Effector memory CD8-positive, alpha-beta T cell (primary cell): ENCODE measurements at places on chromosomes 16 and 17.

- DNase-seq = no peak
These were observed 165.4 kb downstream of the PRKCA start for GRCh38 chr17:66467766-66468165.

- no peak for DNase-seq
These were observed 23.7 kb upstream of the WSCD1 start for GRCh38 chr17:6046431-6046830.

DNA sequence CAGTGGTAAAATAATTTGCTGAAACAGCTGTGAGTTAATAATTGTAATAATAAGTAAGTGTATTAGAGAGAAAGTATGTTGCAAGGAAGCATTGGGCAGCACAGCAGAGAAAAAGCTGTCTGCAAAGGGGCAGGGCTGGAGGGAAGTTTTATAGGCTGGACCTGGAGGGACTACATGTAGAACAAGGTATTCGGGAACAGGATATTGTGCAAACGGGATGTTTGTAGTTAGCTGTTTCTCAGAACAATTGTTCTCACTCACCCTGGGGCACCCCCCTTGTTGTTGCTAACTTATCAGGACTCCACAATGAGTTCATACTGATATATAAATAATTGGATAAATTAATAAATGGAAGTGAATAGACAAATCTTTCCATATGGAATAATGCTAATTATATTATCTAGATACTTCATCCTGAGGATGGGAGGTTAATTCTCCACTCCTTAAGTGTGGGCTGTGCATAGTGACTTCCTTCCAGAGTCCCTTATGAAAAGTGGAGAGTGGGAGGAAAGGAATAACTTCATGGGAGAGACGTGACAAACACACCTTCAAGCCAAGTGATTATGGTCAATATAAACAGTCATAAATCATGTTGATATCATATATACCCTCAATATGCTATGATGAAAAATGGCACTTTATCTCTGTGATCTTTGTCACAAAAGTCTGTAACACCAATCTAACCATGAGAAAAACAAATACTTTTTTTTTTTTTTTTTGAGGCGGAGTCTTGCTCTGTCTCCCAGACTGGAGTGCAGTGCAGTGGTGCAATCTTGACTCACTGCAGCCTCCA, 85.4 kb downstream of the PPM1E start:
- no peak for DNase-seq

DNA sequence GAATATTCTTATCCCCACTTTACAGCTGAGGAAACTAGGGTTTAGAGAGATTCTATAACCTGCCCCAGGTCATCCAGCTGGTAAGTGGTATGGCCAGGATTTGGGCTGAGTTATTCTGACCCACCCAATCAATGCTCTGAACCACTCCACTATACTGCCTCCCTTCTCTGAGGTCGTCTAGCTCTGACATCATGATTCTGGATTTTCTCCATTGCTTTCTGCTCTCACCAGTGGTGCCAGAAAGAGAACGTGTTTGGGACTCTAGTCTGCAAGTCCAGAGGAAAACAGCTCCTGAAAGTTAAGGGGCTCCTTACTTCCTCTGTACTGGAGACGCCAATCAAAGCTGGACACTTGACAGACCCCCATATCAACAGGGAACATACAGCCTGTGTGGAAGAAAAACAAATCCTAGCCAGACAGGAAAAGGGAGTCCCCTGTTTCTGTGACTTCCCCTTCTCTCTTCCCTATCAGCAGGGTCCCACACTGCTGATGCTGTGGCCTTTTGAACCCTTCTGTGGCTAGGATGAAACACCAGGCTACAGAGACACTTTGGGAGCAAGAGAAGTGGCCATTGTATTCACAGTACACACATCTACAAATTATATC, 6.0 kb upstream of the EZH1 start:
- no peak for DNase-seq

DNA sequence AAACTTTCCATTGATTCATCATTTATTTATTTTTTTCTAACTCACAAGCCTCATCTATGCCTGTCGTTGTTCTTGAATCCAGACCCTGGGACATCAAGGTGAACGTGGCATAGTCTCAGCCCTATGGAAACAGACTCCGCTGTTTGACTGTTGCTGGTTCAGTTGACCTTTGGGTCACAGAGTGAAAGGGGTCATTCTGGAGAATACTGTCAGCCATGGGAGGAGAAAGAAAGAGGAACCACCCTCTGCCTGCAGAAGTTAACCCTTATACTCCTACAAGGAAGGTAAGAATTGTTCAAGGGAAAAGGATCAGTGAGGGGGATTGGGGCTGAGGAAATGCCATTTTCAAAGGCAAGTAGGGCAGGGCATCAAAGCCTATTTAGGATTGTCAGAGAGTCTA, 387.6 kb upstream of the MAF start:
- DNase-seq = no peak

- no peak for DNase-seq
These were observed 14.2 kb downstream of the ANKFY1 start for GRCh38 chr17:4249452-4250029.

GRCh38 chr17:43219746-43220380, 8.2 kb downstream of the TMEM106A start:
- DNase-seq = no peak

- DNase-seq = no peak
These were observed 5.0 kb upstream of the PVALEF start for GRCh38 chr17:81160306-81160705.

DNA sequence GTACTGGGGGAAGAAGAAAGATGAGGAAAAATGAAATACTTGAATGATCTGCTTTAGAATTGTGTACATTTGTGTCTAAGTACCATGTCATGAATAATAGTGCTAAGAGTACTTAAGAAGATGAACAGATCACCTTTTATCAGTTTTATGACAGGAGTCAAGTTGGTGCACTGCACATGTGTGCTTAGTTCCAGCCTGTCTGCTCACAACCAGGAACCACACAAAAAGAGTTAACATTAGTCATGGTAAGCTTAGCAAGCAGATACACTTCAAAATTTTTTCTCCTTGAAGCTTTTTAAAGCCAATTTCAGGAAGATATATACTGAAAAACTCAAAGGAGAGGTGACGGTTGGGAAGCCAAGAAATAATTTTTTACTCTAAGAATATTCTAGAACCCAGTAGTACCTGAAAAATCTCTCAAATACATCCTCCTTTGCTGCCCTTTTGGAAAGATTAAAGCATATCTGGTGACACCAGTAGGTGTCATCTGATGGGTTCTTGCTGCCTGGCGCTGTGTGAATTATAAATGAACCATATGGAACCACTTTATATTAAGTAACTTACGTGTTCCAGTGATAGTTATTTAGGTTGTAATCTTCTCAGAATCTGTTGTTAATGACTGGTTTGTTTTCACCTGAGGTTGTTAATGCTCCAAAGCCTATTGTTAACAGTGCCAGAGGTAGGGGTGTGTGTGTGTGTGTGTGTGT, 93.4 kb downstream of the MSI2 start:
- no peak for DNase-seq

GRCh38 chr16:13517841-13518240, 402.1 kb upstream of the ERCC4 start:
- DNase-seq = no peak

GRCh38 chr16:55588799-55589198, 22.3 kb downstream of the CAPNS2 start:
- no peak for DNase-seq

DNA sequence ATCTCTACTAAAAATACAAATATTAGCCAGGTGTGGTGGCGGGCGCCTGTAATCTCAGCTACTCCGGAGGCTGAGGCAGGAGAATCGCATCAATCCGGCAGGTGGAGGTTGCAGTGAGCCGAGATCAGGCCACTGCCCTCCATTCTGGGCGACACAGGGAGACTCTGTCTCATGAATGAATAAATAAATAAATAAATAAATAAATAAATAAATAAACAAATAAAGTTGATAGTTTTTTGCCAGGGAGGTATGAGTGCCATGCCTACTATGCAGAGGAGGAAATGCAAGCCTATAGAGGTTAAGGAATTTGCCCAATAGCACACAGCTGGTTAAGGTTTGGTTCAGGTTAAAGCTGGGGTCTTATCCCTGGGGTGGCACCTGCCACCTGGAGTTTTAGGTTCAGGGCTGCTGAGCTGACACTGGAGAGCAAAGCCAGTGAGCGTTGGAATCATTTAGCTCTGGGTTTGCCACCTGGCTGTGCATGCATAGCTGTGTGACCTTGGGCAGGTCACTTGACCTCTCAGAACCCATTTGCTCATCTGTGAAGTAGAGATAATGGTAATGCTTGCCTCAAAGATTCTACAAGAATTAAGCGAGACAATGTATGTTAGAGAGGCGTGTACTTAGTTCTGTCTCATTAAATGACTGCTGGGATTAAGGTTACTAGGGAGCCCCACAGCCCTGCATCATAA, 1.2 kb downstream of the OTOA start:
- no peak for DNase-seq

GRCh38 chr17:37417852-37418251, 11.2 kb downstream of the TADA2A start:
- no peak for DNase-seq

DNA sequence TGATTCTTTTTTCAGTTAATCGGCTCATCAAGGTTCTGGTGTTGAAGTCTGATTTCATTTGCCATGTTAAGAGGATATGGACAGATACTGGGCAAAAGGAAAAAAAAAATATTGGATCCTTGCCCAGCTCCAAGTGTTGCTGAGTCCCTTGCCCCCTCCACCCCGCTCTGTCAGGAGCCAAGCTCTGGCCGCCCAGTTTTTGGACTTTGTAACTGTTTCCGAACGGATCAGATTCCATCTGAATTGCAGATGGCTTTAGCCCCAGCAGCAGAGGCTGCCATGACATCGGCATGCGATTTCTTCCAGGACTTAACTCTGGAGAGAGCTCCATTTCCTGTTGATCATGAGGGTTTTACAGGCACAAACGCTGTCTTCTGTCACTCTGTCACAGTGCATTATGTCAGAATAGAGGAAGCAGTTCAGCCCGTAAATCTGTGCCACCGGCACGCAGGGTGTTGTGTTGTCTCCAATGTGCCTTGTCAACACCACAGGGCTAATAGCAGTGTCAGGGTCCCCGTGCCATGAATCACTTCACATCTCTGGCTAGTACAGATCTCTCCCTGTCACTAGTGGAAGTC, 615.6 kb downstream of the MAF start:
- DNase-seq = no peak

DNA sequence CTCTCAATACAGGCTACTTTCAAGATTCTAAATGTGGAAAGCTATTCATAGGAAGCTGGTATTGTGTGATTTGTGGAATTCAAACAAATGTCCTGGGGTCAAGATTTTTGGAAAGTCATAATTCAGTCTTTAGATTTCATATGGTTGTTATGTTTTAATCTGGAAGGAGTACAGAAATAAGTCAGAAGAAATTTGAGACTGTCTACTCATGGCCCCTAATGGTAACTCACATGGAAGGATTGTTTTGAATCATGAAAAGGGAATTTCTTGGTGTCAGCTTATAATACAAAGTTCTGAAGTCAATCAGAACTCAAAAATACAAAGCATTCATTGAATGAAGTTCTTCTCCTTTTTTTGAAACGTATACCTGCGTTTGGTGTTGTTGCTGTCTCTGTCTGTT, 3.1 kb downstream of the KCNJ2 start:
- no peak for DNase-seq

GRCh38 chr16:3187798-3188674, at the start of gene OR1F1:
Gene OR1F1 (plus strand): TSS chr16:3188204.
- peak; percentile 54 for DNase-seq

- DNase-seq = no peak
These were observed 30.0 kb upstream of the SLC5A10 start for GRCh38 chr17:18921912-18922451.

DNA sequence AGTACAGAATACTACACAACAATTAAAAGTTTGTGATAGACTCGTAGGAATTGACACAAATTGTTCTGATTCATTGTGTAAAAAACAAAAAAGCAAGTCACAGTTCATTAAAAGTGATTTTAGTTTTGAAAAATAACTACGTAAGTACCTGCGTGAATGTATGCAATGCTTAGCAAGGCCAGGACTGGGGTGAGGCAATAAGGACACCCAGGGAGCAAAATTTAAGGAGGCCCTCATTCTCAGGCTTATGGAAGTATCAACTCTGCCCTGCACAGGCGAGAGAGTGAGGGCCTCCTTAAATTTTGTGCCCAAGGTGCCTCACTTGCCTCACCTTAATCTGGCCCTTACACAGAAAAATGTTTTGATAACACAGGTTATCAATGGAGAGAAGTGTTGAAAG, 31.4 kb downstream of the NOG start:
- DNase-seq = no peak

DNA sequence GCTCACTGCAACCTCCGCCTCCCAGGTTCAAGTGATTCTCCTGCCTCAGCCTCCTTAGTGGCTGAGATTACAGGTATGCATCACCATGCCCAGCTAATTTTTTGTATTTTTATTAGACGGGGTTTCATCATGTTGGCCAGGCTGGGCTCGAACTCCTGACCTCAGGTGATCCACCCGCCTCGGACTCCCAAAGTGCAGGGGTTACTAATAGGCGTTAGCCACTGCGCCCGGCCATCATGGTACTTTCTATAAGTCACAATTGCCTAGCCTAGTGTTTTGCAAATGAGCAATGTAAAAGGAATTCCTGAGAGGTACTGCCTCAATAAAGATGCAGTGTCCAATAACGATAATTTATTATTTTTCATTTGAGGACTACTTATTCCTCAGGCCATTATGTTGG, 13.9 kb upstream of the PSMC3IP start:
- DNase-seq = no peak

- no peak for DNase-seq
These were observed 18.0 kb downstream of the N4BP1 start for GRCh38 chr16:48591976-48592375.

- DNase-seq = no peak
These were observed 1.3 kb downstream of the MSLN start for GRCh38 chr16:761625-762513.

- DNase-seq = no peak
These were observed 24.5 kb downstream of the CDK5RAP3 start for GRCh38 chr17:47995241-47995935.

GRCh38 chr17:34663714-34664113, 84.3 kb downstream of the TMEM132E start:
- no peak for DNase-seq

DNA sequence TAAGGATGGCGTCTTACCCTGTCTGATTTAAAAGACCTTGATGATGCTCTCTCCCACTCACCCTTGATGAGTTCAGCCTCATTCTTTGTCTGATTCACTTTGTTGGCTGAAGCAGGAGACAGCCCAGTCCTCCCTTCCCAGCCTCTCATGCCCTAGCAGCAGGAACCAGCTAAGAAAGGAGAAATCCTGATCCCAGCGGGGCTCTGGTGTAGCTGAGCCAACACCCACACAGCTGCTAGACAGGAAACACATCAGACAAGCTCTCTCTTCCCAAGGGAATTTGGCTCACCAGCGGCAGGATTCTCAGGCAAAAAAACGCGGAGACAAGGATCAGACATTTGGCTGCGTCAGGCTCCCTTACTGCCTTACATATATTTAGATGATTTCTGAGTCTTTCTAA, 211.5 kb downstream of the CDH11 start:
- no peak for DNase-seq

GRCh38 chr16:57709663-57710062, 15.1 kb downstream of the DRC7 start:
- DNase-seq = no peak

- no peak for DNase-seq
These were observed 62.0 kb upstream of the MARCHF10 start for GRCh38 chr17:62870030-62870541.
